ENCODE measurements at places on chromosomes 5 and 9.

- DNase-seq, result no peak
Observed at GRCh38 chr9:104555521-104555920, 13.4 kb upstream of the OR13C8 start.

- DNase-seq, result no peak
Observed at GRCh38 chr5:80387063-80387768, 20.6 kb upstream of the ZFYVE16 start.

GRCh38 chr5:168174376-168174775 lies 117.1 kb upstream of the WWC1 start:
- DNase-seq, result peak; percentile 36

GRCh38 chr5:133907075-133907474 lies 61.4 kb downstream of the C5orf15 start:
- no peak for DNase-seq

- DNase-seq, result peak; percentile 65
Observed at GRCh38 chr5:35904443-35905132, 33.8 kb downstream of the CAPSL start.

DNA sequence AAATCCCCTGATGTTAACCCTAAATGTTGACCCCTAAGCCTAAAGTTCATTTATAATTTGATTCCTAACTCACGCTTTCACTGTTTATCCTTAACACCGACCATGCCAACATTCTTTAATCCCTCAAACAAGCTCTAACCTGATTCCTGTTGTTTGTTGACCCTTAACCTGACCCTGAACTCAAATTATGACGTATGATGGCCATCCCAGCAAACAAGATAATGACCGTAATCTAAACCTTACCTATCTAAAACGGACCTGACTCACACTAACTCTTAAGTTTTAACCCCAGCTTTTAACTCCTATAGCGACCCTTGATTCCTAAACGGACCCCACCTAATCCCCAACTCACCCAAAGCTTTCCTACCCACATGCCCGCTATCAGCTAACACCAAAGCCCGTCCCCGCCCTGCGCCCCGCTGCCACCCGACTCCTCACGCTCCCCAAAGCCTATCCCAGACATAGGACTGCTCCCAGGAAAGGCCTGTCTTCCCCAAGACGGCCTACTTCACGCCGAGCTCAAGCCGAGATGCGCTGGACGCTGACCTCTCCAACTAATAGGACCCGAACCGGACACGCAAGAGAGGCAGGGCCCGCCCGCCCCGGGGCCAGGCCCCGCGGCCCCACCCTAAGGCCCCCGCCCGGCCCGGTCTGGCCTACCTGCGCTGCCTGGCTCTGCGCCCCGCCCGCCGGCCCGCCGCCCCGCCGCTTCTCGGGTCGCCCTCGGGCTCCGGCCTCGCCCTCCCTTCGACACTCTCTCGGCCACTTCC lies 395 bp downstream of the TLN1 start:
- DNase-seq, result no peak

DNA sequence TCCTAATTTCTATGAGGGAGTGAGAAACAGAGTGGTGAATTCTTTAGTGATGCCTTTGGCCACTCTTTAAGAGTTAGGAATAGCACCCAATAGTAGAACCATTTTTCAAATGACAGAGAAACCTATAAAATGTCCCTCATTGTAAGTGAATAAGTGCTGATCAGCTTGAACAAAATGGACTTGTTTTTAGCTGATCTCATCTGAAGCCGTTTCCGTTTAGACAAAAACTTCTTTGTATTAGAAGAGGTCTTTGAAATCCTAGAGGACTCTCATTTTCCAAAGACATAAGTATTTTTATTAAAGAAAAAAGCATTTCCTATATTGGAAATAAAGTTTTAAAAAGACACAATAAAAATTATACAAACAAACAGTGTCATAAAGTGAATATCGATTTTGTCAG lies 273.9 kb downstream of the ARHGEF28 start:
- DNase-seq, result no peak

DNA sequence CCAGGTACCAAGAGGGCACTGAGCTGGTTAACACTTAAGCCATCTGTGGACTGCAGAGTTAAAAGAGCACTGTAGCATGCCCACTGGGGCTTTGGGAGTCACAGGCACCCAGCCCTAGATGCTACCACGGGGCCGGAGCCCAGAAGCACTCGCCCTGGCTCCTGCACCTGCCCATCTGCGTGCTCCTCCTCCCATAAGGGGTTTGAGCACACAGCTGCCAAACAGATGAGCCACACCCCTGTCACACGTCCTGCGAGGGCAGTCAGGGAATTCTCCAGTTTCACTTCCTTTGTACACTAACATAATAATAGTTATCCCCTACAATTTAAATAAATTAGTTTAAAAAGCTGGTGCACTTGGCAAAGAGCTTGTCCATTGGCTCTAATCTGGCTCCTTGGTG lies 4.5 kb upstream of the PCA3 start:
- DNase-seq, result no peak

- peak; percentile 19 for DNase-seq
Observed at GRCh38 chr5:175920231-175920811, 47.8 kb downstream of the THOC3 start.

- no peak for DNase-seq
Observed at GRCh38 chr5:91436241-91436640, 53.1 kb upstream of the ARRDC3 start.

DNA sequence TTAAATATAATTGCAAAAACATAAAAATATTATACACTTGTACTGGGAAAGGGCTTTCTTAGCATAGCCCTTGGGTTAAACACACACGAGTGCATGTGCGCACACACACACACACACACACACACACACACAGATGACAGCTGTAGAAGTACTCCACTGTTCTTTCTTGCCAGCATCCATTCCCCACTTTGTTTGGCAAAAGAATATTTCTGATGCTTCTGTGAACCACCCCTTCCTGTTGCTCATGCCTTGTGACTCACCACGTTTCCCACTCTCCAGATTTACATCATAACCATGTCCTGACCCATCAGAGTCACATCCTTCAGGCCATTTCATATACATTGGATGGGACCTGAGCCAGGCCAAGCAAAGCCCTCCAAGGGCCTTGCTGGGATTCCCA lies 280.1 kb downstream of the DNAH5 start:
- no peak for DNase-seq

- no peak for DNase-seq
Observed at GRCh38 chr9:34346873-34347799, 17.8 kb downstream of the NUDT2 start.

GRCh38 chr5:94621763-94622162 lies 3.3 kb downstream of the SLF1 start:
- DNase-seq, result no peak

- peak; percentile 79 for DNase-seq
Observed at GRCh38 chr5:138354926-138355378, 2.5 kb downstream of the KDM3B start.

DNA sequence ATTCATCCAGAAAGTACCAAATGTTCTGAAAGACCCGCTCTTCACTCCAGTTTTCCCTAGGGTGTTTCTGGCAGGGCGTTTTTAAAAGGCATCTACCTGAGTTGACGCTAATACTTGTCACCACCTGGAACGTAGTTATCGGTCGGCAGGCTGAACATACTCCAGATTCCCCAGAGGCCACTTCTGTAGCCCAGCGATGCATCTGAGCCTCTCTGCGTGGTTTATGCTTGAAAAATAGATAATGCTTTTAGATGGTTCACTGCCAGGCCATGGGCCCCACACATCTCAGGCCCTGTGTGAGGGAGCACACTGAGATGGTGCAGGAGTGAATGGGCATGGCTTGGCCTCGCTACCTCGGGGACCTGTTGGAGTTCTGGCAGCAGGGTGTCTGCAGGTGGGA lies 33.0 kb upstream of the NCS1 start:
- no peak for DNase-seq

- DNase-seq, result no peak
Observed at GRCh38 chr5:62488531-62488930, 76.0 kb downstream of the IPO11 start.

GRCh38 chr5:102223542-102224477 lies 72.3 kb downstream of the SLCO4C1 start:
- no peak for DNase-seq

DNA sequence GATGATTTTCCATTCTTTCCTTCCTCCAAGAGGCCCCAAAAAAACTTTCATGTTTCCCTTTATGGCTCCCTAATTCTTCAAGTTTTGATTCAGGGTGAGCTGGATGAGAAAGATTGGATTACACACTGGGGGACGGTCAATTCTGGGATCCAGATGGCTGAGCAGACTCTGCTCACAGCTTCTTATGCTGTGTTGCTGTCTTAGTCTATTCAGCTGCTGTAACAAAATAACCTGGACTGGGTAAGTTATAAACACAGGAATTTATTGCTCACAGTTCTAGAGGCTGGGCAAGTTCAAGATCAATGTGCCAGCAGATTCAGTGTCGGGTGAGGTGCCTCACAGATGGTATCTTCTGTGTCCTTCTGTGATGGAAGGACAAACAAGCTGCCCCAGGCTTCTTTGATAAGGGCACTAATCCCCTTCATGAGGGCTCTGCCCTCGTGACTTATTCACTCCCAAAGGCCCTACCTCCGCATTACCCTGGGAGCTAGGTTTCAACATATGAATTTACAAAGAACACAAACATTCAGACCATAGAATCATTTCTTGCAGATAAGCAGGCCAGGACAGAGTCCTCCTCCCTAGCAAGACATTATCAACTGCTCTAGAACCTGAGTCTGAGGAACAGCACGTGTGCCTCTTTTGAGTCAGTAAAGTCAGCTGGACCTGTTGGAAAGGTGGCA lies 23.1 kb upstream of the SMAD5 start:
- no peak for DNase-seq

DNA sequence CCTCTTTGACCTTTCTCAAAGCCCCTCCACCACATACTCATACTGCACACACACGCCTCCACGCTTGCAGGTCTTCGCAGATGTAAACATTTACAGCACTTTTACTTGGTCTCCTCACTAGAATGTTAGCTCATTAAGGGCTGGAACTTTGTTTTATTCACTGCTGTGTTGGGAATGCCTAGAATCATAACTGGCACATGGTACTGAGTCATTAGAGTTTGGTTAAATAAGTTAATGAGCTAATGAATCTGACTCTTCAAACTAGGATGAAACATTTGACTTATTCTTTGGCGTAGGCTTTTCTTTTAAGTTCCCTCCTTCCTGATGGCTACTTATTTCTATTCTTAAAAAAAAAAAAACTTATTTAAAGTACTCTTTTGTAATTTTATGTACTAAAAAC lies 28.9 kb downstream of the MAN2A1 start:
- no peak for DNase-seq

GRCh38 chr5:112183874-112184273 lies 235.2 kb downstream of the EPB41L4A start:
- DNase-seq, result no peak
